ENCODE measurements at places on chromosomes 7 and 10.

DNA sequence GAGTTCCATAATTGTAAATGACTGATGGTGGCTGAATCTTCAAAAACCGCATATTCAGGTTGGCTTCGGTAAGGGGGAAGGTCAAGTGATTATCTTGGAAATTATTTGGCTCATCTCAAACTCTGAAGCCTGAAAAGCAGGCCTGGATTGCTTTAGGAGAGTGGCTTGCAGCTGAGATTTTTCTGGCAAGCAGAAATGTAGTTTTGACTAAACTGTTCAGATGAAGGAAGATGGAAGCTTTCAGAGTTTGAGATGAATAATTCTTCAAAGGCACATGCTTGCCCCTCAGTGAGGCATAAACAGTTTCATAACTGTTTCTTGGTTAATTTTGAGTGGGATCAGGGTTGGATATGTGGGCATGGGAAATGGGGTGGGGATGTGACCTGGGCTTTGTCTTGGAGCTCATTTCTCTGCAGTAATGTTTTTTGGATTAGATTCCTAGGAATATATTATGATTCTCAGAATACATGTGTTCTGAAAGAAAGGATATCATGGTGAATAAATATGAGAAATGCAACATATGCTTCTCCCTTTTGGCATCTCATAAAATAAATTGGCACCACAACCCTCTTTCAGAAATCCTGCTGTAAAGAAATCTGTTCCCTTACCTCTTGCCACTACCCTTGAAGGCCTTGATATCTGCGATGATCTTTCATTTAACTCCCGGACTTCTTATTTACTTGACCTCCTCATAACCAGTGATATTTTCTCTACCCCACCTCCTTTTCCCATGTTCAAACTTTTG is 469.2 kb downstream of the ADRA2A start:
- DNase-seq, result no peak

DNA sequence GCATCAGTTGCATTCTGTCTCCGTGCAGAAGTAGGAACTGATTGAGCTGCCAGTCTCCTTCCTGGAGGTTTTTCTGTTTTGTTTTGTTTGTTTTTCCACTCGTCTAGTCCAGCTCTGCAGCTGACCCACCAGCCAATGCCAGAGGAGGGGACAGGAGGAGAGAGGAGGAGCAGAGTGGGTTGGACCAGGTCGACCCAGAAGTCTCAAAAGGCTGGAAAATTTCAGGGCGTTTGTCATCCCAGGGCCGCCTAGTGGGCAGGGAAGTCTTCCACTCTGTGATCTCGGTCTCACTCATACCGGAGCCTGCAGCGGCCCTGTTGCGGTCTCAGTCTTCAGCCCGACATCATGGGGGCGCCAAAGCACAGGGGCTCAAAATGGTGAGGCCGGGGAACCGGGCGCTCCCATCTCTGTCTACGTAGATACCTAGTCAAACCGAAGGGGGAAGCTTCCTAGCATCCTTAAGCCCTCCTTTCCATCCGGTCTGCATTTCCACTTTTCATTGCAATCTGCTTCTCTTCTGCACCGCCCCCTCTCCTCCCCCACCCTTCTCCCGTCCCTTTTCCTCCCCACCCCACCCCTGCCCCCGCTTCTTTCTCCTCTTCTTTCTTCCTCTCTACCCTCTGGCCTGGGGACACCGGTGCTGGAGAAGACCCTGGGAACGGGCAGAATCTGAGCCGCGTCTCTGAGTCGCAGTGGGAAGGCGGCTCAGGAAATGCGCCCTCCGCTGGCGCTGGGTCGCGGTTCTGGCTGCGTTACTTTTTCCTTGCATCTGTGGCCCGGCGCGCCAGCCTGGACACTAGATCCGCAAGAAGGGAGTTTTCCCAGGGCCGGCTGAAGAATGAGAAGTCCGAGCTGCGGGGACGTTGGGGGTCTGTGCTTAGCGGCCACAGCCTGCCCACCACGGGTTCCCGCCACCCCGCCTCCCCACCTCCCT is 16.2 kb upstream of the PAX2 start:
- peak; percentile 19 for DNase-seq

DNA sequence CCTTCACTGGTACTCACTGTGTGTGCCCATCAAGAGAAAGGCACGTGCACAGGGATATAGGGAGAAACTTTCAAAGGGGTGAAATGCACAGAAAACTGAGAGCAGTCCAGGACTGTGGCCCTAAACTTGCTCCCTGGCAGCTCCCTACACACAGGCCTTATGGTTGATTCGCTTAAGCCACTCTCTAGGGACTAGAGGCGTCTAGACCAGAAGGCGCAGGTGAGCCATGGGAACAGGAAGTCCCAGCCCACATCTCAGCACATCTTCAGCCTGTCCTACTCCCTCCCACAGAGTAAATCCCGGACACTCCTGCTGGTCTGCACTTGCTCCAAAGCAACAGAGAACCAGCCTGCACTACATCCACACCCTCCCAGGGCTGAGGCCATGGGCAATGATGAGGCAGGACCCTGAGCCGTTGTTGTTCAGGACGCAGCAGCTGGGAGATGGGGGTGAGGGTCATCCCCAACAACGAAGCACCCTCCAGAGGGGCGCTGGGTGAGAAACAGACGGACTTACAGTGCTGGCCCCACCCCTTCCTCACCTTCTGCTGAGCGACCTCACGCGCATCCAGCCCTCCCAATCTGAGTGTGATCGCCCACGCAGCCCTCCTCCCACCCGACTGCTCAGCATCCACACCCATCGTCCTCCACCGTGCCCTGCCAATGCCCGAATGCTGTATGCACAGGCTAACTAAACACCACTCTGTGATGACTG is 109.3 kb downstream of the TNS3 start:
- no peak for DNase-seq

GRCh38 chr7:33880787-33881186 is 24.6 kb upstream of the BMPER start:
- DNase-seq, result peak; percentile 48

DNA sequence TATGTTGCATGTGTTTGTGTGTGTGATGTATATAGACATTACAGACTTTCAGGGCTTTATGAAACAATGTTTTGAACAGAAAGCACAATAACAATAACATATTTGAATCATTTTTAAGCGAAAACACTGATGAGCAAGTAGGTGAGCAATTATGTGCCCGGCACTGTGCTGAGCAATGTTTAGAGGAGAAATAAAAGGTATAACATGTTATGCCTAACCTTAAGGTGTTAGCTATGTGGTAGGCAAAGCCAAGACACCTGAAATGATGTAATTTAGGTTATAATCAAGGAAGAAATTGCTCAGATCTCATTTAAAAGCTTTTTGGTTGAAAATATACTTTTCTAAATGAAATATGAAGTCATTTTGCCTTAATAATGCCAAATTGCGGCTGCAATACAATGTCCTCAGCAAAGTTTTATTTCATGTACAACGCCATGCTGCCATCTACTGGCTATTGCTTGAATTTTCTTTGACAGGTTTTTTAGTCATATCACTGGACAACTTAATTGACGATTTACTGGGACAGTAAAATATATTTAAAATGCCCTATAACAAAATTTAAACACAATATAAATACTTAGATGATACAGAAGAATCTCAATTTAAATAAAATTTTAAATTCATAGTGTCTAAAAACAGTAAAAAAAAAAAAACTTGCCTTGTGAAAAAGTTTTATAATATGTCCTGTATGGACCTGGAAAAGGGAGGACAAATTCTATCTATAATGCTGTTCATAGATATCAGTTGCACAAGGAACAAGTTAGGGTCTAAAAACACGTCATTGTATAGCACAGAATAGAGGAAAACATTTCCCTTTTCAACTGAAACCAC is 131.1 kb upstream of the CDK1 start:
- DNase-seq, result peak; percentile 68

DNA sequence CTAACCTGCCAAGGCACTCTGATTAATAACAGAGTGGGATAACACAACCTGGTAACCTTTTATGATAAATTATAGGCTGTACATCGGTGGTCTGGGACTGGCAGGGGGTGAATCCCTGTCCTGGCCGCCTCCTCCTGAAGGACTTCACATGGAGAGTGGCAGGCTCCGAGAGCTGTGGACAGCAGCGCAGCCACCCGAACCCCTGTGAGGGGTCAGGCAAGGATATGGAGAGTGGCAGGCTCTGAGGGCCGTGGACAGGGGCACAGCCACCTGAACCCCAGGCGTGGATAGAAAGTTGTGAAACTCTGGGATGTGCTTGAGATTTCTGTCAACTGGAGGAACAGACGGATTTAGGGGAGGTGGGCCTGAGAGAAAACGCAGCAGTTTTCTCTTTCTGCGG is 107.0 kb upstream of the MGMT start:
- no peak for DNase-seq

GRCh38 chr10:127618797-127619196 is 69.7 kb downstream of the NPS start:
- no peak for DNase-seq

- DNase-seq, result no peak
These were observed at the start of gene PLAU for GRCh38 chr10:73910764-73911552. Gene PLAU (plus strand): TSS chr10:73911132. CDS start chr10:73911556, 424 bp downstream.

GRCh38 chr10:3139216-3139910 is 33.2 kb downstream of the PITRM1 start:
- no peak for DNase-seq

GRCh38 chr10:75165684-75166622 is 44.6 kb upstream of the VDAC2 start:
- no peak for DNase-seq

- peak; percentile 86 for DNase-seq
These were observed 8.4 kb downstream of the RALA start for GRCh38 chr7:39631736-39632308.

DNA sequence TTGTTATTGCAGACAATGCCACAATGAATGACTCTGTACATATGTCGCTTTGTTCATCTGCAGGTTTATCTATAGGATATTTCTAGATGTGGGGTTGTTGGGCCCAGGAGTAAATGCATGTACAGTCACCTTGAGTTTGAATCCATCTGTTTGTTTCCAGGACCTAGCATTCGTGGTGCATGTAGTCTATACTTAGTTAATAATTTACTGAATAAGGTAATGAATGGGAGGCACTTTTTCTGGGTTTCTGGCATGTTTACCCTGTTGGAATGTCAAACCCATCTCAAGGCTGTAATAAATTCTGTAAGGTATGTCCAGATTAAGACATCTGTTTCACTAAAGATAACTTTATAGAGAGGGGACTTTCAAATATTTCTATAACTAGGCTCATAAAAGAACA is 23.5 kb downstream of the HECTD2 start:
- no peak for DNase-seq

GRCh38 chr7:23377134-23377533 is 78.0 kb downstream of the MALSU1 start:
- peak; percentile 68 for DNase-seq

DNA sequence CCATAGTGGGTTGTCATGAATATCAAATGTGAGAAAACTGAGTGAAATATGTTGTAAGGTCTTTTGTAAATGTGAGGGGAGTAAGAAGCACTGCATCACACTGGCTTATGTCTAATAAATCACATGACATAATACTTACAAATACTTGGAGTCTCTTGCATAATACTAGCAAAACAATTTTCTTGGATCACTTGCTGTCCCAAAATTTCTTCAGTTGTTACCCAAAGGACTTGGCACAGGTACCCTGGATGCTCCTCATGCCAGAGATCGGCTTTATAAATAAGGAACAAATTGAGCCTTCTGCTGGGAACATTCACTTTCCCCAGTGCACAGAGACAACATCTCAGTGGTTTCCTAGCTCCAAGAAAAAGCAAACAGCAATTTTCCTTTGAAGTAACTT is 5.0 kb upstream of the LRIT2 start:
- peak; percentile 1 for DNase-seq

DNA sequence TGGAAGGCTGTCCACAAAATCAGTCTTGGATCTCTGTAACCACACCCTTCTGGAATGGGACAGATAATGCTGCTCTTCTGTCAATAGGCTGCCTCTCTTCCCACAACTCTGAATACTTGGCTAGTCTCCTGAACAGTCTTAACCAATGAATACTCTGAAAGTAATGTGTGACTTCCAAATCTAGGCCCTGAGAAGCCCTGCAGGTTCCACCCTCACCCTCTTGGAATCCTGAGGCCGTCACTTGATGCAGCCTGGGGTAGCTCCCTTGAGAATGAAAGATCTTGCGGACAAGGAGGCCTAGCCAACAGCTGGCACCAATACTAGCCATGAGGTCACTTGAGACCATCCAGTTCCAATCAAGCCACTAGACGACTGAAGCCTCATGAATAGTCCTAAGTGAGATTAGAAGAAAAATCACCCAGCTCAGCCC is 109.2 kb downstream of the ARHGAP12 start:
- peak; percentile 84 for DNase-seq

GRCh38 chr7:158811461-158811860 is 17.8 kb downstream of the ESYT2 start:
- DNase-seq, result peak; percentile 84

DNA sequence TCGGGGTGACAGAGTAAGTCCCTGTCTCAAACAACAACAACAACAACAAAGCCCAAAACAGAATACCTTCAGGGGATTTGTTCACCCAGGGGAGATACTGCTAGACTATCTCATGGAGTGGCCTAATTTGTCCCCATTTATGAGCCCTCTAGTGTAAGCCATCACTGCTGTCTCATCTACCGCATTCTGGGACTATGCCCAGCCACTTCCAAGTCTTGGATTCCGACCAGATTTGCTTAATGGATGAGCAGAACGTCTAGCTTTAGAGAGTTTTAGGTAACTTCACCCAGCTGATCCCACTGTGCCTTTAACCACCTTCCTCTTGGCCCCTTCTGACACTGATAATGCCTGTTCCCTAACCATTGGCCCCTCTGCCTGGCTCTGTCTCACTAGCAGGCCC is 47.1 kb downstream of the PAPSS2 start:
- DNase-seq, result peak; percentile 47

DNA sequence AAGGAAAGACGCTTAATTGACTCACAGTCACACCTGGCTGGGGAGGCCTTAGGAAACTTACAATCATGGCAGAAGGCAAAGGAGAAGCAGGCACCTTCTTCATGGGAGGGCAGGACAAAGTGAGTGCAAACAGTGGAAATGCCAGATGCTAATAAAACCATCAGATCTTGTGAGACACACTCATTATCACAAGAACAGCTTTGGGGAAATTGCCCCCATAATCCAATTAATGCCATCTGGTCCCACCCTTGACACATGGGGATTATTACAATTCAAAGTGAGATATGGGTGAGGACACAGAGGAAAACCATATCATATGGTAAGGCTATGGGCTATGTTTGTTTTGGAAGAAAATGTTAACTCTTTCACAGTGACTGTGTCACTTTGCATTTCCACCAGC is 1272.5 kb upstream of the CELF2 start:
- no peak for DNase-seq

DNA sequence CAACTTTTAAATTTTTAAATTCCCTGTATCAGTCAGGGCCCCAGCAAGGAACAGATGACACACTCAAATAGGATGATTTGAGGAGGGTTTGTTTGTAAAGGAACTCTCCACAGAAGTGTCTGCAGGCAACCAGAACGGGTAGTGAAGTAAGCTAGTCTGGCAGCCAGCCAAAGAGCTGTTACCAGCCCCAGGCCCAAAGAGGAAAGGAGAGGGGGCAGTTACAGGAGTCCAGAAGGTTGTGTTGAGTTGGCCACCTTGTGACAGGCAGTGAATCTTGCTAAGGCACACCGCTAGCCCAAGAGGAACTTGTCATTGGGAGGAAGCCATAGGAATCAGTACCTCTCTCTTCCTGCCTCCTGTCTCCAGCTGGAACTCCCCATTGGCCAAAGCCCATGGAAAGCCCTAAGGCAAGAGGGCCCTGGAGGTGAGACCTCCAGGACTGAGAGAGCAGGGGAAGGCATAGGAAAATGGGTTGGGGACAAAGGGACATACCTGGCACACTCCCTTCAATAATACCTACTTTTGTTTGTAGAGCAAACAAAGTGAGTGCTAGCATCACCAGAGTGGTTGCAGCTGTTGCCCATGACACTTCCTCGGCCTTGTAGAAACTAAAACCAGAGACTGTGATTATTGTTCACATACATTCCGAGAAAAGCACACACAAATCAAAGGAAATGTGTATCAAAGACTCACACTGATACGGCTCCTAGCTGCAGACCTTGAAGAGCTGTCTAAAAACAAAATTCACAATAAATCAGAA is 25.4 kb upstream of the GATAD1 start:
- DNase-seq, result no peak
